Transverse colon (tissue), 4 donors: ENCODE measurements at places on chromosomes 12 and 14. TPM values are rescaled to one million over a fixed set of nuclear protein-coding genes. Genes with fewer than 3 reads are reported as not detected.

- no peaks in the 10 kb centered on the region for H3K36me3 ChIP-seq
- H3K27me3 ChIP-seq = no peaks in the 10 kb centered on the region
- no peak for DNase-seq
- no peak overlapping the region for H3K27ac ChIP-seq
These were observed 30.5 kb upstream of the SLC10A1 start for GRCh38 chr14:69827560-69827959.

DNA sequence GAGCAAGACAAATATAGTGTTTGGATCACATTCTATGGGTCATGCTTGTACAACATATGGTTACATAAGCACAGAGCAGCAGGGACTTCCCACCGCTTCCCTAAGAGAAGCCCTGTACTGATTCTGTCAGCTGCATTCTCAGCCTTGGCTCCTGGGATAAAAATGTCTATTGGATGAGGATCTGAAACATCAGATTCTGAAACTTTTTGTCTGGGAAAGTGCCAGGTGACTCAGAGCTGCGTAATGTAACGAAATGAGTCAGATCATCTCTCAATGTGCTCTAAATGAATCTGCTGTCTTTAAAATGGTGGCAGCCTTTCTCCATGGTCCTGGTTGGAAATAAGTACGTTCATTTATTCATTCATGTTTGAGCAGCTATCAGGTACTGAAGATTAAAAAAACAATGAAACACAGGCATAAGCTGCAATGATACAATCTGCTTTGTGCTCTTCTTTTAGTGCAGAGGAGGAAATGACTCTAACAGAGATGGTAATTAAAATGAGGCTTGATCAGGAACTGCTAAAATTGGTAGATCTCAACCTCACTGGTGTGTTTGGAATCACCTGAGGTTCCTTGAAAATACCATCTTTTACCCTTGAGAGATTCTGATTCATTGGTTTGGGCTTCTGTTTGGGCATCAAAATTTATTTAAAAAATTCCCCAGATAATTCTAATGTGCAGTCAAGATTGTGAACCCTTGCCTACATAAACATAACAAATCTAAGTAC, 99.1 kb upstream of the NAP1L1 start:
- H3K4me3 ChIP-seq = no peak overlapping the region
- no peaks in the 10 kb centered on the region for H3K36me3 ChIP-seq
- no peaks in the 10 kb centered on the region for H3K27me3 ChIP-seq

GRCh38 chr12:123905319-123905925, 67.2 kb downstream of the CCDC92 start:
- DNase-seq = peak; percentile 62
- no peaks in the 10 kb centered on the region for H3K36me3 ChIP-seq
- no peak overlapping the region for H3K27ac ChIP-seq
- peaks cover 2% of the 10 kb centered on the region for H3K4me1 ChIP-seq
- H3K27me3 ChIP-seq = no peaks in the 10 kb centered on the region

- no peaks in the 10 kb centered on the region for H3K27me3 ChIP-seq
- peaks cover 37% of the 10 kb centered on the region for H3K4me1 ChIP-seq
- peaks cover 18% of the 10 kb centered on the region for H3K36me3 ChIP-seq
- peak overlapping the region; percentile 98 for H3K27ac ChIP-seq
- peak overlapping the region; percentile 77 for H3K4me3 ChIP-seq
- peak; percentile 63 for DNase-seq
These were observed 2.1 kb downstream of the MYL6 start for GRCh38 chr12:56160193-56160763.

DNA sequence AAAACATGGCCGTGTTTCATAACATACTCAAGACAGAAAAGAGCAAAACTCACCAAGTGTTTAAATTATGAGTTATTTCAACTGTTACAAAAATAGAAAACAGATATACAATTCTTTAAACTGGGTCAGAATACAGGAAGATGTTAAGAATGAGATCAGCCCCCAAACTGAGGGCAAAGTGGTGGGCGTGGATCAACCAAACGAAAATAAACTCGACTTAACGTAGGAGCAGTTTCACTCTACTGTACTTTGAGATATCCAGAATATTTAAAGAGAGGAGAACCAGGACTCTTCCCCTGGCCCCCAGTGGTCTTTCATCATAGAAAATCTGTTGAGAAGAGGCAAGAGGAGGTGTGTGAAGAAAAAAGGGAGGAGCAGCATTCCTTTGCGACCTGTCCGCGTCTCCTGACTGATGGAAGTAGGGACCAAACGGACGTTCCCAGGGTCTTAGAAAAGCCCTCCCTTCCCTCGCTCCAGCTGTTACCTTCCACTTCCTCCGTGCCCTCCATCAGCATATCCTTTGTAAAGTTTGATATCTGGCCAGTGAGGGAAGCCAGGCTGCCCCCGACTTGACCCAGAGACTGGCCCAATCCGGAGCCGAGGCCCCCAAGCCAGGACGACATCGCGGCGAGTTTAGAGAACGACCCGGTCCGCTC, 668 bp downstream of the TRIP11 start:
- peak; percentile 26 for DNase-seq
- peaks cover 40% of the 10 kb centered on the region for H3K4me1 ChIP-seq
- H3K27me3 ChIP-seq = no peaks in the 10 kb centered on the region

DNA sequence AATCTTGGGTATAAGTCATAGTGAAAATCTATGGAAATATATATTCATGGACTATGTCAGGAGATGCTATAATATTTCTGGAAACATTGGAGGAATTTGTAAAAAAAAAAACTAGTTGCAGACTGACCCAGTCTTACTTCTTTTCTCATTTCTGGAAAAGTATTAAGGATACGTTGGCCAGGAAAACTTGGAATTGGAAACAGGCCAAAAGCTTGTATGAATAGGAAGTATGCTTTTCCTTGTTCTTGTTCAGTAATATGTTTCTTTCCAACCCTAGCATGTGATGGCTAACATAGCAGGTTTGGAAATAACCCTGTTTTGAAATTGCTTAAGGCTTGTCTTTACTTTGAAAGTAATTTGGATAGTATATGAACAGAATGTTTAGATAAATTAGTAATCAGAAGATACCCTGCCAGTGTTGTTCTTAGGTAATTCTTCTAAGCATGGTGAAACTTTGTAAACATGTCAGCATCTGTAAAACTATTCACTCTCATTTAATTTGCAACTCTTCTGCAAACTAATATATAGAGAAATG, 316.2 kb downstream of the NPAS3 start:
- H3K4me1 ChIP-seq = peaks cover 8% of the 10 kb centered on the region
- H3K4me3 ChIP-seq = no peak overlapping the region
- H3K27ac ChIP-seq = no peak overlapping the region
- no peaks in the 10 kb centered on the region for H3K36me3 ChIP-seq
- DNase-seq = no peak

DNA sequence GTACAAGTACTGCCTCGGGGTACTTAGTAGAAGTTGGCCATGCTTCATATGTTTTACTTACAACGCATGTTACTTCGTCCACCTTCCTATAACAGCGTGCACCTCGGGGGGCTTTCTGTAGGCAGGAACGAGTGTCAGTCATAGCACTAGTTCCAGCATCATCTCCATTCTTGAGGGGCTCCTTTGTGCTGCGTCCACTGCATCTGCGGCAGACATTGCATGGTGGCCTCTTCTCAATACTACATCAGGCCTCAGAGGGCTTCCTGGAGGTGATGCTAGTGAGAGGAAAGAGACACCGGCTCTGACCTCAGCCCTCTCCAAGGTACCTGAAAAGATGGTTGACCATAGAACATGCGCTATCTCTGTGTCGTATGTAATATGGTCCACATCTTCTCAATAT, 121.2 kb upstream of the RTL1 start:
- H3K27me3 ChIP-seq = no peaks in the 10 kb centered on the region
- no peak overlapping the region for H3K27ac ChIP-seq
- DNase-seq = no peak

- no peaks in the 10 kb centered on the region for H3K4me1 ChIP-seq
- no peaks in the 10 kb centered on the region for H3K36me3 ChIP-seq
- no peaks in the 10 kb centered on the region for H3K27me3 ChIP-seq
- no peak overlapping the region for H3K27ac ChIP-seq
- no peak overlapping the region for H3K4me3 ChIP-seq
- DNase-seq = no peak
These were observed 18.1 kb upstream of the SPPL3 start for GRCh38 chr12:120922279-120922678.

DNA sequence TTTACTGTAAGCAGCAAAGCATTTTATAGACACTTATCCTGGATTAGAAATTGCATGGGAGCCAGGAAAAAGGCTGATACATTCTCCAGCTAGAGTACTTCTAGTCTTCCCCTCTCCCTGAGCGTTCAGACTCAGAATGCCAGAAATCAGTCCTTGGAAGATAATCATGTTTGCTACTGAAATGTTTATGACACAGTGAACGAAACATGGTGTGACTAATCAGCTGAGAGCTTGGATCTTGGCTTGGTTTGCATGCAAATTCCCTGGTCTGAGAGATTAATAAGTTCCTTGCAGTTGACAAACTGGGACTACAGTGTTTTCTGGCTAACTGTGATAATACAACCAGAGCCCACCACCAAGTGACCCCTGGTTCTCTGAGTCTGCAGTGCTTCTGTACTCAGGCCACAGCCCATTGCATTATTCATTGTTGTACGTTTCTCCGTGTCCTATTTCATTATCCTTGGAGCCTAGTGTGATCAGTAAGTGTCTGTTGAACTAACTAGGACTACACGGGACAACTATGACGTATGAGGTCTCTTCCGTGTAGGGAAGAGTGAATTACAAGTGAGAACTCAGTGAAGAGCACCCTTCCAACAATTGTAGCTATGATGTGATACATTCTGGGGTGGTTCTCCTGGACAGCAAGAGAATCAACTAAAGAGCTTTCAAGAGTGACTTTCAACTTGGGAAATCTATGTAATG, 34.6 kb upstream of the EVL start:
- H3K4me1 ChIP-seq = peaks cover 14% of the 10 kb centered on the region
- H3K27me3 ChIP-seq = peaks cover 2% of the 10 kb centered on the region
- no peaks in the 10 kb centered on the region for H3K36me3 ChIP-seq
- peak overlapping the region; percentile 61 for H3K27ac ChIP-seq
- no peak overlapping the region for H3K4me3 ChIP-seq
- no peak for DNase-seq

GRCh38 chr14:90354551-90355298, 23.0 kb upstream of the NRDE2 start:
- no peak for DNase-seq
- H3K36me3 ChIP-seq = no peaks in the 10 kb centered on the region
- H3K4me1 ChIP-seq = no peaks in the 10 kb centered on the region
- no peak overlapping the region for H3K4me3 ChIP-seq
- H3K27me3 ChIP-seq = peaks cover 6% of the 10 kb centered on the region

DNA sequence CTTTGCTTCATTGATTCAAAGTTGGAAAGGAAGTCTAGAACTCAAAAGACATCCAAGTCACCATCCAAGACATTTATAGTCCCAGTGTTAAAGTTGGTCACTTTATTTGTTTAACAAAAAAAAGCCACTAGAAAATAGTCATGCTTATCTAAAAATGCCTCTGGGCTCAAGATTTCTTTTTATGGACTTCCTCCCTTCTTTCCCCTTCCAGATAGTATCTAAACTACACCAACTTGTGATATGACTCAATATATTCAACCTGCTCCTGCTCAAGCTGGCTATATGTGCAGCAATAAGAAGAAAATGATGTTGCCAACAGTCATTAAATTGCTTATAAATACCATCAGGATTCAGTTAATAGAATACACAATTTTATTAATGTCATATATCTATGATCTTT, 1177.1 kb downstream of the FLRT2 start:
- no peaks in the 10 kb centered on the region for H3K4me1 ChIP-seq
- H3K27ac ChIP-seq = no peak overlapping the region
- no peaks in the 10 kb centered on the region for H3K27me3 ChIP-seq
- H3K4me3 ChIP-seq = no peak overlapping the region
- H3K36me3 ChIP-seq = no peaks in the 10 kb centered on the region

GRCh38 chr12:126108247-126108646, 1043.0 kb downstream of the AACS start:
- DNase-seq = no peak
- H3K36me3 ChIP-seq = no peaks in the 10 kb centered on the region
- no peak overlapping the region for H3K27ac ChIP-seq
- H3K27me3 ChIP-seq = no peaks in the 10 kb centered on the region

The GUCY2C gene
- 20.5 TPM for total RNA-seq

The CFAP251 gene
- total RNA-seq = 1.7 TPM

The NR1H4 gene
- 50.7 TPM for total RNA-seq

The RIPK3 gene
- total RNA-seq = 19.3 TPM
